ENCODE measurements at places on chromosomes 3 and 15.

GRCh38 chr15:99720533-99720932 lies 12.7 kb downstream of the LYSMD4 start:
- no peak for DNase-seq

DNA sequence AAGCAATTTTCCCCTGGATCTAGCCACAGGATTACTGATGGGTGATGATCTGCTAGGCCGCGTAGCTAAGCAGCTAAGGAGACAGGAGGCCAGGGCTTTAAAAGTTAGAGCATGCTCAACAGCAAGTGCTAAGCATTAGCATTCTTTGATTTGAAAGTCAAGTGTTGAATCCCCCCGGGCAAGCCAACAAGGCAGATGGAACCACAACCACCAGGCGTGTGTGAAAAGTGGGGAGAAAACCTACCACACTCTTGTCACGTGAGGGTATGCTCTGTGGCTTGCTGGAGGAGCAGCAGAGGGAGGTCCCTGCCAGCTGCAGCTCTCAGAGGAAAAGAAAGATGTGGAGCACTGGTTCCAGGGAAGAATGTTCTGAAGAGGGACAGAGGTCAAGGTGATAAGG lies 20.9 kb downstream of the SLC51A start:
- DNase-seq = no peak

DNA sequence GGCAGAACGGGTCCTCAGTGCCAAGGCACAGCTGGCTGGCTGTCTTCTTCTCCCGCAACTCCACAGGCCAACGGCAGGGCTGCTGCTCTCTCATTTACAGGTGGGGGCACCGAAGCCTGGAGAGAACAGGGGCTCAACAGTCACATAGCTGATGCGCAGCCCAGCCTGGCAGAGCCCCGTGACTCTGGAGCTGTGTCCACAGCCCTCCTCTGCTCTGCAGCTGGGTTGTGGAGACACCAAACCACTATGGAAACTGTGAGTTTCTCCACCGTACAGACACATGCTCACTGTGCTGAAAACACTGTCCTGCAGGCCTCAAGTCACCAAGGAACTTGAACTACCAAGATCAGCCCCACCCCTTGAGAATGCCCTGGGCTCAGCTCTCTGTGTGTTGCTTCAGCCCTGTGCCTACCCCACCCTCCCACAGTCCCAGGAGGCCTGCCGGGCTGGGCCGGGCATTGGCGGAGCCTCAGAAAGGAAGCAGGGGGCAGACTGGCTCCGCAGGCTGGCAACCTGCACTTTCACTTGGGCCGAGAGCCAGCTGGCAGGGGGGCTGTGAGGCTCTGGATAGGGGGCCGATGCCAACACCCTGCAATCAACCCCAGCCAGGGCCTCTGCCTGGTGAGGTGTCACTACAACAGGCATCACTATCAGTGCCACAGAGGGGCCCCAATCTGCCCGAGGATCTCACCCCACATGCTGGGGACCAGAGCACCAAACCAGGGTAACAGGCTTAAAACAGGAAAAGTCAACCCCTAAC lies 113.7 kb upstream of the RPL32 start:
- DNase-seq = no peak

- DNase-seq = no peak
These were observed 81.9 kb downstream of the MECOM start for GRCh38 chr3:169581633-169582032.

- no peak for DNase-seq
These were observed 1.1 kb upstream of the CEMIP start for GRCh38 chr15:80777826-80778620.

DNA sequence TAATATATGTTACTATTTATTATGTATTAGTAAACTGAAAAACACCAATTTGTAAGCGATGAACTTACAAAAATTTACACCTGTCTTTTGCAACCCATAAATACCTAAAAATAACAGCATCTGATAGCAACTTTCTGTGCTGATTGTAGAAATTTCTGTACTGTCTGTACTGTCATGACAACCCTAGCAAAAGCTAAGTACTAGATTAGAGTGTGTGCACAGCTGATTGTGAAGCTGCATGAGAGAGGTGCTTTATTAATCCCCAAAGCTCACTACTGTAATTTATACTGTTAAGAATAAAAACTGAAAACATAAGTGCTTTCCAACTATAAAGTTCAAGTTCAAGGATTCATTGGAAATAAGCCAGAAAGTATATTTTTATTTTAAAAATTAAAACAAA lies 815 bp downstream of the BCL2A1 start:
- DNase-seq = no peak

DNA sequence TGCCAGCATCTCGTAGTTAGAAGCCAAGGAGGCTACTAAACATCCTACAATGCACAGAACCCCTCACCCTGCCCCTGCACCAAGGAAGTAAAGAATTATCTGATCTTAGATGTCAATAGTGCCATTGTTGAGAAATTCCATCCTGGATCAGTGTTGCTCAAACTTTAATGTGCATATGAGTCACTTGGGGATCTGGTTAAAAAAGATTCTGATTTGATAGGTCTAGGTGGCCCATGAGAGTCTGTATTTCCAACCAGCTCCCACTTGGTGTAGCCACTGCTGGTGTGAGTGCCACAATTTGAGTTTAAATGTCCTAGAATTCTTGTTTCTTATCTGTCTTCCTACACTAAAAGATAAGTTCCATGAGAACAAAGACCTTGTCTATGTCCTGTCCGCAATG lies 43.7 kb downstream of the TMEM45A start:
- no peak for DNase-seq

Measured in stimulated activated CD8-positive, alpha-beta memory T cell treated with anti-CD3 and anti-CD28 coated beads, Interleukin-4, amount 100 ng/mL, for 1 hour (primary cell).